Coronary artery (tissue), 2 donors: ENCODE measurements at places on chromosomes 16 and 17.

- DNase-seq, result no peak
Observed at GRCh38 chr17:59431601-59432000, 100.1 kb downstream of the YPEL2 start.

GRCh38 chr17:52209507-52209906 is 51.0 kb upstream of the CA10 start:
- no peak for DNase-seq

DNA sequence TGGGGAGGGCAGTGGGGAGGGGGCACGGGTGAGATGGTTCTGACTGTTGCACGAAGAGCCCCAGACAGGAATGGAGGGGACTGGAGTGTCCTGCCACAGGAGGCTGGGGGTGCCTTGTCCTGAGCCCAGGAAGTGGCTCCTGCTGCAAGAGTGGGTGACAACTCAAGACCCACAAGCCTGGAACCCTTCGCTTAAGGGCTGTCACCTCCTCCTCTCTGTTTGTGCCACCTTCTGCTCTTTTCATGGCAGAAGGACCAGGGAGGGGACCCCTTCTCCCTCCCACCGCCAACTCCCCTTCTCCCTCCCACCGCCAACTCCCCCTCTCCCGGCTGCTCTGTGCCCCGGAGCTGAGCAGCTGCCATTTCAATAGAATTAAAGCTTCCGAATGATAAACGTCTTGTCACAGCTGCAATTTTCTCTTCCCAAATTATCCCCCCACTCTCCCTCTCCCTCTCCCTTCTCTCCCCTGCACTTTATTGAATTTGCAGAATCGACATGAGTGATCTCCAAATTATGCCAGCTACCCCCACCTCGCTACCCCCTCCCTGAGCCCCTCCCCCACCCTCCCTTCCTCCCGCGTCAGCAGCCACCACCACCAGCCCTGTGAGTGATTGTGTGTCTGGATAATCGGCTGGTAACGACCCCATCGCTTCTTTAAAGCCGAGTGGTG is 13.7 kb downstream of the GJD3 start:
- no peak for DNase-seq

DNA sequence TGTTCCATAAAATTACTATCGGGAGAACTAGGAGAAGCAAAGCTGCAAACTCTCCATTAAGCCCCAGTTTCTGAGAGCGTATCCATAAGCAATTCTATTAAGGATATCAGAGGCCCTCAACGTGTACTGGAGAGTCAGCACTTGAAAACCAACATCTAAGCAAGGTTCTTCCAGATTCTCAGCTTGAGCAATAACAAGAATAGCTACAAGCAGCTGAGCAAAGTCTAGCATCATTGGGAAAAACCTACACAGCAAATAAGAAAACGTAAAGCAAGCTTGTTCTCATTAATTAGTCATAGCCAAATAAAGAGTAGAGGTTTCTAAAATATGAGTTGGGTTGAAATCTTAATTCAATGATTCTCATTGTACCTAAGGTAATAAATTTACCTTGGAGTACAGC is 26.9 kb upstream of the COX10 start:
- DNase-seq, result no peak

DNA sequence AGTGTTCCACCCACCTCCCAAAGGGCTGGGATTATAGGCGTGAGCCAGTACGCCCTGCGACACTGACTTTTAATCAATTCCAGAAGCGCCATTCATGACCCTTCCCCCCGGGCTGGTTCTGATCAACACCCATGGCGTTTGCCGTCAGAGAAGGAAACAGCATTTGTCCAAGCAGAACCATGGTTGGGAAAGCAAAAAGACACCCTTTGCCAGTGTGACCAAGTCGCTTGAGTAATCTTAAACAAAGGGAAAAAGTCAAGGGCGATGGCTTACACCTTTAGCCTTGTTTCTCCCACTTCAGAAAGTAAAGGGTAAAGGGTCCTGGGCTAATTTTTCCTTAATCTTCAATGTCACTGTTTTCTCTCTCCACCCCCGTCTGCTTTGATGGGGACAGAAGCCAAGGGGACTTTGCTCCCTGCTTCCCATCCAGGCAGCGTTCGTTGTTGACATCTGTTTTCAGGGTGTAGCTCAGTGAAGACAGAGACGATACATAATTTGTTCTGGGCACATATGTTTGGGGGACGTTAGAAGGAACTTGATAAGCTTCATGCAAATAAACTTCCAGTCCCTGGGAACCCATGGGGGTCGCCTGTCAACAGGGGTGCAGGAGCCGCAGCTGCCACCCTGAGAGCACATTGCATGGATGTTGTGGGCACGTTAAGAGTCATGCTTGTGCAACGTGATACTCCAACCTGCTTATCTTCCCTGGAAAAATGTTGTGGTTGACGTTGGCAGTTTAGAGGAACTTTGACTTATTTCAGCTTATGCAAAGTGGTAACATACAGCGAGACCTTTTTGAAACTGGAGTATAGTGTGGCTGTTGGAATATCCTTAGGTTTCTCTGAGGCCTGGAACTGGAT is 50.6 kb upstream of the TANGO6 start:
- no peak for DNase-seq

DNA sequence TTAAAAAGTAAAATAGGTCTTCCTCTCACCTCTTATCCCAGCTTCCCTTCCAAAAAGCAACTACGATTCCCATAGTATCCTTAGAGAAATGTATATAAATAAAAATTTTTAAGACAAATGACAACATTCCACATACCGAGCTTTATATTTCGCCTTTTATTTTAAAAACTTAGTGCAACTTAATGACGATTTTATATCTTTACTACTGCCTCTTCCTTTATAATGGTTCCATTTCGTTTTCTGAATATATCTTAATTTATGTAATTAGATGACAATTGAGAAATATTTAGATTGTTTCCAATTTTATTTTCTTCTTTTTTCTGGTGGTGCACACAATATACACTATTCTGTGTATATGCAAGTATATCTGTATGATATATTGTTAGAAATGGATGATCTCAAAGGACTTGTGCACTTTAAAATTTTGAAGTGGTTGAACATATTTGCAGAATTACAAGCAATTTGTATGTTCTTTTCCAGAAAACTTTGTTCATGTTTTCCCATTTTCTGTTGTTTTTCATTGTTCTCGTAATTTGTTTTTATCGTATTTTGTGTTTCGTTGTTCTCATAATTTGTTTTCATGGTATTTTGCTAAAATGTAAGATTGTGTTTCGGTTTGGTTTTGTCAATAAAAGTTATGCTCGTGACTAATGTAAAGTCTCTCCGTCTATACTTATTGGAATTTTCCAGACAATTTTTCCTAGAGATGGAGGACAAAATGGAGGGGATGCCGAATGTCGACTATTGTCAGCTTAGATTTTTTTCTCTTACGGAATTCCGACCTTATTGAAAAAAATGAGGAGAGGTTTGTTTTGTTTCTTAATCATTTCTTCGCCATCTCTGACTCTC is 20.4 kb upstream of the HOXB13 start:
- DNase-seq, result no peak

DNA sequence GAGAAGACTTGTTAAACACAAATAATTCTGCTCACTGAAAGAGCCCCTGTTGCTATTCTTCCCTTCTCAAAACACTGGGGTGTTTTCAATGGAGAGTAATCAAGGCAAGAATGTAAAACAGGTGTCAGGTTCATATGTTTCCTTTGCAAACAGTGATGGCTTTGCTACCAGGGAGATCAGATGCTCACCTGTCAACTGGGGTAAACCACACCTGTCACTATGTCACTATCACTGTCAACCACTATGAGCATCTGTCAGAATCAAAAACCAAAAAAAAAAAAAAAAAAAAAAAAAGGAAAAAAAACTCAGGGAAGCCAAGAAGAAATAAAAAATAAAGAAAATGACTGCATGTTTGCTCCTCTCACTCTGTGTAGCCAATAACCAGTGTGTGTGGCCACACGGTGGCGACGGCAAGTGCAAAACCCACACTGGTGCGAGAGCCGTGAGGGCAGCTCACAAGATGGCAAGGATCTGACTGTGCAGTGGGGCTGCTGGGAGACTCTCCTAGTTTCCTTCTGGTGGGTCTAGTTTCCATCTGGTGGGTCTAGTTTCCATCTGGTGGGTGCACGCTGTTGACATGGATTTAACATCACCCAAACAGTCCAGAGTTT is 22.7 kb downstream of the USP22 start:
- DNase-seq, result no peak

- no peak for DNase-seq
Observed at GRCh38 chr16:9089660-9090059, 1.8 kb upstream of the HAPSTR1 start.

DNA sequence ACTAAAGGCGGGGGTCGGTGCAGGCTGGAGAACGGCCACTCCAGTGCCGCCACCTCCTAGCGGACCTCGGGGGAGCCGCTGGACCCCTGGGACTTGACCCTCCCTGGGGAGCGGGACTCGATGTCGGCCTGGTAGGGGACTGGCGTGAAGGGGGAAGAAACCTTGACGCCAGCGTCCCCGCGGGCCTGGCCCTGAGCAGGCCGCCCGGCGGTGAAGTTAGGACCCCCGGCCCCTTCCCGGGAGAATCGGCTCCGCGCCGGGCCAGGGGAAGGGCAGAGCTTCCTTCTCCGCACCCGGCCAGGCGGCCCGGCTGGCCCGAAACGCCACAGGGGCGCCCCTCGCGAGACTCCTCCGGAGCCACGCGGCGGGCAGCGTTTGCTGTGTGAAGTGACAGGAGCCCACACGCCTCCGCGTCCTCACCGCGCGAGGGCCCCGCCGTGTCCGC is 389 bp downstream of the DUS1L start:
- no peak for DNase-seq

DNA sequence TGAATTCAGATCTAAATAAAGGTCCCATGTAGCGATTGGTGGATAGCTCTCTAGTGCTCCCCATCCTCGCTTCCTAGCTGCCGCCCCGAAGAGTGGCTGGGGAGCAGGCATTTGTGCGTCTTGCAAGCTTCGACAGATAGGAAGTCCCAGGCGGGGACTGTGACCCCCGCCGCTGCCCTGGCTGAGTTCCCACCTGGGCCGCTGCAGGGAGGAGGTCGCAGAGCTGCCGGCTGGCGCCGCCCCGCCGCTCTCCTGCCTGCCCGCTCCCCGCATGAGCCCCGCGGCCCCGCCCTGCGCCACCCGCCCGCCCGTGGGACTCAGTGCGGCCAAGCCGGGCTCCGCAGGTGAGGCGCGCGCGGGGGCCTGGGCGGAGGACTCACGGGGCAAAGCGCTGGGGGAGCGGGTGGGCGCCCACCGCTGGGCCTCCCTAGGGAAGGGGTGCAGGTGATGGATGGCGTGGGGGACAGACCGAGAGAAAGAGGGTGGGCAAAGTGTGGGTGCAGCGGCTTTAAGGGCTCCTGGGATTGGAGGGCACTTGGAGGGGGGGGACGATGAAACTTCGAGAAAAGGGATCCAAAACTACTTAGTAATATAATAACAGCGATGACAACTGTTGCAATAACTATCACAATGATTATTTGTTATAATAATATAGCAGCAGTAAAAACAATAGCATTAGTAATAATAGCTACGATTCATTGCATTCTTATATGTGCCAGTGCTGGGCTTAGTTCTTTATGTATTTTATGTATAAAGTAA is at the start of gene OTOA:
OTOA (plus strand) TSS at position 80 of the 759 bp plus-strand sequence. CDS start 14,547 bp downstream, outside the sequence.
- no peak for DNase-seq

DNA sequence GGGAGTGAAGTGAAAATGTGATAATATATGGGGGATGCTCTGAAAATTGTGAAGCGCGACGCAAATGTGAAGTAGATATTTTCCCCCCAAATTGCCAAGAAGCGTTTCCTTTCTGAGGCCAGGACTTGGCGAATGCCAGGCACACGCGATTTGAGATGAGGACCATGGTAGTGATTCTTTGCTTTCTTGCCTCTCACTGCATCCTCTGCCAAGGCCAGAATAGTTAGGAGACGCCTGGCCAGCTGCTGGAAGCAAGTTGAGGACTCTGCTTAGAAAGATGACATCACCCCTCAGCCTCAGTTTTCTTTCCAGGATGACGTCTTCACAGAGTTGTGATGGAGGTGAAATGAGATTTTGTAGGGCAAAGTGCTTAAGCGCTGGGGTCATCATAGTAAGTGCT is 25.9 kb downstream of the PIPOX start:
- DNase-seq, result no peak

DNA sequence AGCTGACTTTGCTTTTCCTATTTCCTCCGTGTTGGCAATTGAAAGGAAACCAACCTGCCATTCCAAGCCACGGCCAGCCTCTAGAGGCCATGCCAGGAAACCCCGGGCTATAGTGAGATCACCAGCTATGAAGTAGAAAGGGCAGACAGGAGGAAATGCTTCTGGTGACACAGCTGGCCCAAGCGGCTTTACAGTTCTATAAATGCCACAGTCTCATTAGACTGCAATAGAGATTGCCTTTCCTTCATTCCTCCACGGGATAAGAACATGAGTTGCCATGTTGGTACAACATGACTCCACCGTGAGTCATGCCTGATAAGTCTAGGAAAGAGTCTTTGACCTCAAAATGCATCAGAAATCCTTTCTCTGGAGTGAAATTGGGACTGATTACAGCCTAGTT is 384.9 kb downstream of the GRIN2A start:
- no peak for DNase-seq

DNA sequence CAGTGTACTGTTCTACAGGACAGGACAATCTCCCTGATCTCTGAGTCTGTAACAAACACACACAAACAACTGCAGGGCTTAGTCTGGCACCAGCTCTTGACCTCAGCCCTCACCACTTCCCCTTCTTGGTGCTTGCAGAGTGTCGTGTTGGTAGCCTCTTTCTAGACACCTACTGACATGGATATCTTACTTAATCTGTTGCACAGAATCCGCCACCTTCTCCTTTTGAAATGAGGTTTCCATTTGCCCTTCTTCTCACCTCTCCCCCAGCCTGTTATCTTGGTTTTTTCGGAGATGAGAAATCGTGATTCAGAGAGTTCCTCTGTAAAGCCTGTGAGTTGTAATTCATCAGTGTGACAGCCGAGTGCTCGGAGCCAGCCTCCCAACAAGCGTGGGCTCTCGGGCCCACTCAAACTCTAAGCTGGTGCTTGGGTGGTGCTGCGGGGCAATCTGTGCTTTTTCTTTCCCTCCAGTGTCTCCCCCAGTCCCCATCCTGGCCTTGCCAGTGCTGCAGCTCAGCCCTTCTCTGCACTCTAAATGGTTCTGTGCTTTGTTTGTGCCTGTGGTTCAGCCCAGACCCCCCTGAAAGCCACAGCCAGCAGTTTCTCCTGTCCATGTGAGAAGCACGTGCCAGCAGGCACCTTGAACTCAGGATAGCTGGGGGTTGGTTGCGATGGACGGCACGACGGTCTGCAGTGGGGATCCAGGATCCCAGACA is 28.1 kb downstream of the KIAA0513 start:
- DNase-seq, result no peak

DNA sequence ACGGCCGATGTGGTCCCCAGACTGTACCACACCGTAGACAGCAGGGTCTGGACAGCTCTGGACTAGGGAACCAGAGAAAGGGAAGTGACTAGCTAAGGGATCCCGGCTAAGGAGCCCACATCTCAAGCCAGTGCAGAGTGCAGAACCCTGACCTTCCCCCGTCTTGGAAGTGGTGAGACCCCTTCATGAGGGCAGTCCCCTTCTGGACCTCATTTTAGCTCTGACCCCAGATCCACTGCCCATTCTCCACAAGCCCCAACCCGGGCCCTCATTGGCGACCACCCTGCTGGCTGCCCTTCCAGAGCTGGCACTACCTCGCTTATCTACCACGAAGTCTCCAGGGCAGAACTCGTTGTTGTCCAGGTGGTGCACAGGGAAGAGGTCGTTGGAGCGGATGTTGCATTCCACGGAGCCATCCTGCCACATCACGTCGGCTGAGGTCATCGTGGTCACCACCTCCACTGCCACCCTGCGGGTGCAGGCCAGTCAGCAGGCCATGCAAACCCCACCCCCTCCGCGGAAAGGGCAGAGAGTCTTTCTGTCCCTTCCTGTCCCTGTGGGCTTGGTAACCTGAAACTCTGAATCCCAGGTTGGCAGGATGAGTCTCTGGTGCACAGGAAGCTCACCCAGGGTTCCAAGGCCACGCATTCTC is 14.2 kb downstream of the SPHK1 start:
- no peak for DNase-seq
